ENCODE measurements at places on chromosomes 6 and 20.

GRCh38 chr6:56649782-56650181, 7.1 kb upstream of the DST start:
- no peak for DNase-seq

DNA sequence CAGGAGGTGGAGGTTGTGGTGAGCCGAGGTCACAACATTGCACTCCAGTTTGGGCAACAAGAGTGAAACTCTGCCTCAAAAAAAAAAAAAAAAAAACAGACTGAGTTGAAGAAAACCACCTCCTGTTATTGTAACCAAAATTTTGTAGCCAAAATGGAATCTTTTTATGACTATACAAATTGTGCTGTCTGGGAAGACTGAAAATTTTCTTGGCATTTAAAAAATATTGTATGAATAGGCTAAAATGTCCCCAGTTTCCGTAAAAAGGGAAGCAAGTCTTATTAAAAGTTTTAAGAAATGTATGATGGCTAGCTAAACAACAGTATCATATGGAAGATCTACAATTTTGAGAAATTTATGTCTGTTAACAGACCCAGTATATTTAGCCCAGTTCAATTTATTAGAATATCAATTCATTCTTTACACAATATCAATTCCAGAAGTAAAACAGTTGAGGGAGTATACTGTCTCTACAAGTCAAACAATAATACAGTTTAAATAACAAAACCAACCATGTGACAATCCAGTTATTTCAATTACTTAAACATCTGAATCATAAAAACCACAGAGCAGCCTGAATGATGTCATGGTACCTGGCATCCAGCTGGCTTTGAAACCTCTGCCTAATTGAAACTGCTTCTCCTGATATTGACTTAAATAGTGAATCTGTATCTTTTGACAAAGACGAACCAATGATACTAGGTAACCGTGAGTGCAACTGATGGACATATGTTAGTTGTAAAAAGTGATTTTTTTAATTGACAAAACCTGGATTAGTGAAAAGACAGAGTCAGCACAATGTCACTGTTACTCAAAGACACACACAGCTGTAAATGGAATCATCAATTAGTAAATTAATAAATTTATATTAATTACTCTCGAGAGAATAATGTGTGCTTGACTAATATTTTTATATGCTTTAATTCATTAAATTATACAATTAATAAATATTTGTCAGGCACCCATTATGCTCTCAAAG, 166.6 kb upstream of the MARCKS start:
- no peak for DNase-seq

- DNase-seq, result no peak
Observed at GRCh38 chr6:166408936-166409755, 26.4 kb upstream of the MPC1 start.

GRCh38 chr6:31710523-31711219, 4.0 kb downstream of the LY6G6F start:
- DNase-seq, result no peak

- no peak for DNase-seq
Observed at GRCh38 chr6:135955099-135955498, 103.6 kb downstream of the PDE7B start.

All from activated T-helper 9 cell treated with anti-CD3 and anti-CD28 coated beads, Interleukin-2, amount 50 U/mL, for 16 hours (primary cell).